ENCODE measurements at places on chromosomes 2 and 18.

DNA sequence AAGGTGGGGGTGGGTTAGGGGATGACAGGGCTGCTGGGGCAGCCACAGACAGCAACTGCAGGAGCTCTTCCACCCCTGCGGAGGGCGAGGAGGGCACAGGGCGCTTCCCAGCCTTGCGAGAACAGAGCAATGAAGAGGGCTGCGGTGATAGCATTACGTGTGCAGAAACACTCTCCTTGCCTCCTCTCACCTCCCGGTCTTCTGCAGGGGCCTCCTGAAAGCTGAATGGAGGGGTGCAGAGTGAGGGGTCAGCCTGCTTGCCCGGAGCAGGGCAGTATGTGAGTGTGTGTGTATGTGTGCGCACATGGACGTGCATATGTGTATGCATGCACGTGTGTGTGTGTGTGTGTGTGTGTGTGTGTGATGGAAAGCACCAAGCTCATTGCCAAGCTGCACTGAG is 29.5 kb upstream of the IL1R2 start:
- DNase-seq = no peak

DNA sequence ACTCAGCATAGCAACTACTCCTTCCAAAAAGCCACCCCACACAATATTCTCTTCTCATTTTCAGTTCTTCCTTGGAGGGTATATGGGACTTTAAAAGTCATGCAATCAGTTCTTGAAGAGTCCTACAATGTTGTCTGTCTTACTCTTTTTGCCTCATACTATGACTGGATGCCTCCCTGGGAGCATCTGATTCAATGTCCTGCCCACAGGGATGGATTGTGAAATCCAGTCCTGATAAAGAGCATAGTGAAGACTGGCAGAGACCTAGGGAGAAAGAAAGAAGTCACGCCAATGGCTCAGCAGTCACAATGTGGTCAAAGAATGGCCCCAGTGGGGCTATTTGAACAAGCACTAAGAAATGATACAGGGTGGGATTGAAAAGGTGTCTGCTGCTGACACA is 155.1 kb upstream of the SERPINE2 start:
- no peak for DNase-seq

DNA sequence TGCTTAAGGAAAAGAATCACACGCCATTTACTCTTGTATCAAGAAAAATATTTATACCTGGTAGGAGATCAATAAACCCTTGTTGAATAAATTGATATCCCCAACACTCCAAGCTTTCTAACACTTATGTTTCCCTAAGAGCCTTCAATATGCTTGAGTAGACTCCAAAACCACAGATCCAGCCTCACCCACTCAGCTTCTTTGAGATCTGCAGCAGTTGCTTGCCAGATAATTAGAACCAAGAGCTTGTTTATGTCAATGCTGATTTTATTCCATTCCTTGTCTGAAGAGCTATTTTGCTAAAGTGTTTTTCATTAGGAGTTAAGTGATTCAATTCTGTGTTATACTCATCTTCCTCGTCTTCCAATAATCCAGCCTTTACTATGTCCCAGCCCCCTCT is 26.3 kb upstream of the CRIM1 start:
- DNase-seq = no peak

DNA sequence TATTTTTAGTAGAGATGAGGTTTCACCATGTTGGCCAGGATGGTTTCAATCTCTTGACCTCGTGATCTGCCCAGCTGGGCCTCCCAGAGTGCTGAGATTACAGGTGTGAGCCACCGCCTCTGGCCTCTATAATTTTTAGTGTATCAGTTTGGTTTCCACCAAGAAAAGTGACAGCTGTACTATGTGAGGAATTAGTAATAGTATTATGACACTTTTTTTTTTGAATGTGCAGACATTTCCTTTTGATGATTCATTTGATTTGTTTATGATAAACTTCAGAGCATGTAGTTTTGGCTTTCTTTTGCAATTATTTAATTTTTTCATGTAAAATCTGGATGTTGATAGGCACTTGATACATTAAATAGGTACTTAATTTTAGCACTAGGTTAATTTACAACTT is 61.5 kb downstream of the PTPN4 start:
- DNase-seq = no peak

- no peak for DNase-seq
Observed at GRCh38 chr2:232291343-232291742, 87.2 kb upstream of the ALPP start.

DNA sequence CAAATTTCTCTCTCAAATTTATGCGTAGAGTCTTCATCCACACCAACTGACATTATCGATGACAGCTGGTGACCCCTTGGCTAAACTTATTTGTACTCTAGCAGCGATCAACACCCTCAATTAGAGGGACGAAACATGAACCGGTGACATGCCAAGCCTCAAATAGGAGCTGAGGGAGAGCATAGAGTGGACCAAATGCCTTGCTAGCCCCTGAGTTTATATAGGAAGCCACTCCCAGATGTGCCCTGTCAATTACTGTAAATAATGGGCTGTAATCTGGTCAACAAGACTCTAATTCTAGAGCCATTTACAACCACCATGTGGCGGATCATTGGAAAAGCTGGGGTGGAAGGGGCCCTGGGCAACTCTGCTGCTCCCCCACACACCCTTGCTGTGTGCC is 47.6 kb upstream of the FHL2 start:
- DNase-seq = no peak

DNA sequence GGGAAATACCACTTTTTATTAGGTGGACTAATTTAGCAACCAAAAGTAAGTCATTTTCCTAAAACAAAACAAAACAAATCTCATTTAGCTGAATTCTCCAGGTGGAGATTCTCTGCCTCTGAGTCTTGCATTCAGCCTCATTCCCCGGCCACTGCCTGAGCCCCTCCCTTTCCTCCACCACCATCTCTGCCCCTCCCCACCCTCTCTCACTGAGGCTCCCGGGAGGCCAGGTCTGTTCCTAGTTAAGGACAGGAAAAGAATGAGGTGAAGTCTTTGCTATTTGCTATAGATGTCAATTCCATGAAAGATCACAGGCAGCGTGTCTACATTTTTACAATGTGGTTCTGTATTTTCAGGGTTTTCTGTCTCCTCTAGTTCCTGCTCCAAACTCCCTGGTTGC is 83.0 kb upstream of the SOX11 start:
- DNase-seq = no peak

- DNase-seq = no peak
Observed at GRCh38 chr2:240149943-240150784, 9.7 kb upstream of the OTOS start.

DNA sequence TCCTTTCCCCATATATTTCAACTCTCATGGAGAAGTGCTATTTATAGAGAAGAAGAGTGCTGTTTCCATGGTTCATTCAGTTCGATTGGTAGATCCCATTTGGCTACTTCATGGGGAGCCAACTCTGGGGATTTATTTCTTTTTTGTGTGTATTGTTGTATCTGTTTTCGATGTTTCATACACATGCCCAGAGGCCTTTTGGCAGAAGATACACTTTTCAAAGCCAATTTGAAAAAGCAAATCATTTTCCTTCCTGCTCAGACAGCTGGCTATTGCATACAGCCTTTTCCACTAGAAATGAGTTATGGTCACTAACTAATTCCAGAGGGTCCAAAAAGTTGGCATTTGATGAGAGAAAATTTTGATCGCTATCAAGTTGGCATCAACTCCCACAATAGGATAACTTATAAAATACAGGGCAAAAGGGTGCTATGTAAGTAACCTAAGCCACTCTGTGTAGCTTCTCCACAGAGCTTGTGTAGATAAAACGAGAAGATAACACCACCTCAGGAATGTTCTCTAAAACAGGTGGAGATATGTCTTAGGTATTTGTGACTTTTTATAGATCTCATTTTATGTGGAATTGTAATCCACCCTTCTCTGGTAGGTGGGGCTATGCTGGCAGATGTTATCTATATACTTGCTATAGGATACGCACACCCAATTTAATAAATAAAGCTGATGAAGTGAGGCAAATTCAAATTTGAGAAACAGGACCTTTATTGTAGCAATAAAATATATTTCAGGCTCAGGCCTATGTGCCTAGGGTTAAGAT is 798.5 kb downstream of the SATB2 start:
- DNase-seq = no peak

GRCh38 chr2:17386771-17387170 is 131.5 kb downstream of the RAD51AP2 start:
- no peak for DNase-seq

GRCh38 chr2:232571026-232571474 is 20.6 kb downstream of the EIF4E2 start:
- DNase-seq = no peak

DNA sequence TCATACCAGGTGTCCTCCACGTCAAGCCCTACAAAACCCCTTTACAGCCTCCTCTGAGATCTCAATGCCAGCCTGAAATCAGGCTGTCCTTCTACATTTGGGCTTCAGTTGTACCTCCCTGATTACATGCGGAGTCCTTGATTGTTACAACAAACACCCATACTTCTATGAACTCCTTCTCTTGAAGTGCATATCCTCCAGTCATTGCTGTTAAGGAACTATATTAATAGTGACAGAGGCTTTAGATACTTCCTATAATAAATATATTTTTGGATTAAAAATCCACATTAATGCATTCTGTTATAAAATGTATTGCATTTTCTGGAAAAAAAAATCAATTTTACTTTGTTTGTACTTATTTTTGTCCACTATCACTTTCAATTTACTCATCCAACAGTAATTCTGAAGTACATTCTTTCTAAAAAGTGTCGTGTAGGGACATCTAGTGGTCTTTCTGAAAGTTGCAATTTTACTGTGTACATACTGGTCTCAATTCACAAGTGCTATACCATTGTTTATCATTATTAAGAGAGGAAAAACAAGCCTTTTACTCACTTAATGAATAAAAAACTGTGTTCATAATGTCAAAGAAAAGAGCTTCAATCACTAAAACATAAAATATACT is 316.4 kb downstream of the DSEL start:
- no peak for DNase-seq

DNA sequence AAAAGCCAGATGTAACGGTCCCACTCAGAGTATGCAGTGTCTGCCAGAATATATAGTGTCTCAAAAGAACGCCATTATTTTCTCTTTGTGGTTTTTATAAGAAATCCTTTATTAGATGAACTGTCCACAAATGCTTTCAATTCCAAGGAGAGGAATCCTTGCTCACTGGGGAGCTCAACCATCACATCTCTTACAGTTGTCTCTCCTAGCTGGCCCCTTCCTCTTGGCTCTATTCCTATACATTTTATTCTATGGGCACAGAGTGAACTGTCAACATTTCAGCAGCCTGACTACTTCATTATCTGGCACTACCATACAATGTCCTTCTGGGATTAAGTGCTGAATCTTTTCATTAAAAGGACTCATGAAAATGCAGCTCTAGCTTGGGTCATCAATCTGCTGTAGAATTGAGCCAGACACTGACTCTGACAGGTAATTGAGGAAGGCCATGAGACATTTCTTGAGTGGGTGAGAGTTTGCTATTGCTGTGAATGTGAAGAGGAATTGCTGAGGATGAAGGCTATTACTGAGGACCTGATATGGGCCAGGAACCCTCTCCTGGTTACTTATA is 96.5 kb upstream of the THOC1 start:
- no peak for DNase-seq

GRCh38 chr2:3487432-3487831 is 31.9 kb downstream of the ADI1 start:
- no peak for DNase-seq

DNA sequence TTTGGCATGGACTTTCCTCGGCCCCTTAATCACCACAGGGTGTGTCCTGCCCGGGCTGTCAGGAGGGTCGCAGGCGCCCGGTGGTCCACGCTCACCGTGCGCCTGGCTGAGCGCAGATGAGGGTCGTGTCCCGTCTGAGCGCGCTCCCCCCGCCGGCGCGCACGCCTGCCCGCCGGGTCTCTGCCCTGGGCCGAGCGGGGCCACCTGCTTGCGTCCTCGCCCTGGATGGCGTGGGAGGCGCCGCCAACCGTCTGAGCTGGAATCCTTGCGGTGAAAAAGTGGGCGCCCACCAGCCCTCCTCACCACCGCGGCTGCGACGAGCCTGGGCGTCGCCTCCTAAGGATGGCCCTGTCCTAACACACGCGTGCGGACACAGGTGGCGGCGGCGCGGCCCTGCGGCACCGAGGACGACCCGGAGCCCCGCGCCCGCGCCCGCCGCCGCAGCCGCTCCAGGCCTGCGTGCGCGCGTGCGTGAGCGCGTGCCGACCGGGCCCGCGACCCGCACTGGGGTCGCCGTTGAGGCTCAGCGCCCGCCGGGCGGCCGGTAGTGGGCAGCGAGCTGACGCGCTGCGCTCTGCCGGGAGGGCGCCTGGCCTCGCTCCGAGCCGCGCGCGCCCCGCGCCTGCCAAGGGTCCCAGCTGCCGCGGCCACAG is 126.6 kb downstream of the ARHGEF4 start:
- DNase-seq = no peak

- DNase-seq = no peak
Observed at GRCh38 chr2:63818271-63818670, 23.4 kb upstream of the UGP2 start.

GRCh38 chr2:68741238-68741637 is 6.6 kb downstream of the ARHGAP25 start:
- DNase-seq = no peak
